MCF 10A (cell line): ENCODE measurements at places on chromosomes 6 and 20. TPM values are rescaled to one million over a fixed set of nuclear protein-coding genes. Genes with fewer than 3 reads are reported as not detected.

LHFPL5 gene
- total RNA-seq: not detected in 2 replicates

MYL9 gene
- 4.3 and 7.9 TPM in 2 replicates for total RNA-seq

ASIP gene
- not detected in 2 replicates for total RNA-seq

MAPK13 gene
- total RNA-seq: 5.5 and 6.8 TPM in 2 replicates

SEMG2 gene
- not detected in 2 replicates for total RNA-seq

ABCC10 gene
- total RNA-seq: 25.6 and 25.9 TPM in 2 replicates

GUCA1A gene
- total RNA-seq: not detected in 2 replicates

NDRG3 gene
- 7.5 and 10.3 TPM in 2 replicates for total RNA-seq

SLC44A4 gene
- not detected in 2 replicates for total RNA-seq

EPPIN gene
- not detected in 2 replicates for total RNA-seq

IRAK1BP1 gene
- total RNA-seq: 4.6 and 6.6 TPM in 2 replicates

PDRG1 gene
- total RNA-seq: 12.2 and 16.3 TPM in 2 replicates

C6orf47 gene
- total RNA-seq: 15.5 and 16.6 TPM in 2 replicates

C6orf118 gene
- not detected in 2 replicates for total RNA-seq

BANF2 gene
- total RNA-seq: not detected in 2 replicates

HLA-DPA1 gene
- total RNA-seq: not detected in 2 replicates

MAP7 gene
- 15.4 and 17.2 TPM in 2 replicates for total RNA-seq

RGS17 gene
- 2.5 and 3.7 TPM in 2 replicates for total RNA-seq

FAM162B gene
- total RNA-seq: not detected in 2 replicates

COL9A3 gene
- not detected in 2 replicates for total RNA-seq

ZKSCAN3 gene
- 2.7 and 3.7 TPM in 2 replicates for total RNA-seq

KCNS1 gene
- total RNA-seq: not detected in 2 replicates

SIRPB1 gene
- total RNA-seq: 1.4 and 2.4 TPM in 2 replicates

ATP5F1E gene
- 65.2 and 69.7 TPM in 2 replicates for total RNA-seq

HNF4A gene
- total RNA-seq: 0.22 TPM in 1 of 2 replicates, not detected in the other

SPDEF gene
- not detected in 2 replicates for total RNA-seq

CDH26 gene
- 0.12 and 0.71 TPM in 2 replicates for total RNA-seq
